ENCODE measurements at places on chromosomes 5 and 9.
A peak's percentile ranks its signal among the peaks of the same experiment; 100 is the strongest.

- DNase-seq, result no peak
Measured at GRCh38 chr5:154373729-154374179, 72.0 kb upstream of the SAP30L start.

GRCh38 chr5:109998726-109999125 is 309.0 kb downstream of the MAN2A1 start:
- no peak for DNase-seq

DNA sequence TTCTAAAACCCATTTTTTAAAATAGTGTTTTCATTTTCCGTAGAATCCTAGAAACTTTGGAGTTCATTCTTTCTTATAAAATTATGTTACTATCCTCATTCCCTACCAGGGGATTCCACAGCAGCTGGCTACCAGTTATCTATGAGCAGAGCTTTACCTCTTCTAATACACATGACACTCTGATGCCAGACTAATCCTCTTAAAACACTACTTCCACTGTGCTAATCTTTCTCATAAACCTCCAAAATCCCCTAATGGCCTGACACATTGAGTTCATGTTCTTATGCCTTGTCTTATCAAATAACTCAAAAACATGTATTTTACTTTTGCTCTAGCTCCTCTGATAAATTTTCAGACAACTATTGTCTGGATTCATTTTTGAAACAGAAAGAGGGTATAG is 633.6 kb upstream of the FTMT start:
- no peak for DNase-seq

DNA sequence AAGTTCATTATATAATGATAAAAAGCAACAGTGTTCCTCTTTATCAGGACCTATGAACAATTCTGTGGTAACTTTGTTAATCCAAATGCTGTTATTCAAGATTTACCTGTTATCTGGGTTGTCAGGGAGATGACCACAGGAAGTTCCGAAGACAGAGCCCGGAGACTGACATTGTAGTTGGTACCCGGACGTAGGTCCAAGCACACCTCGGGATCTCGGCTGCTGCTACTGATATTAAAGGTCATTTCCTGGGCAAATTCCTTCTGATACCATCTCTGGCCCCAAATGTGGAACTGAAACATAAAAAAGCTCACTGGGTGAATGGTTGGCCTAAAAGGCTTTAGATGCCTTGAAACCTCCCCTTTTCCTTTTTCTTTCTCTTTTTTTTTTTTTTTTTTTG is 96.7 kb downstream of the SUSD1 start:
- no peak for DNase-seq

- DNase-seq, result no peak
Measured at GRCh38 chr9:23341346-23341745, 484.7 kb downstream of the ELAVL2 start.

GRCh38 chr9:117046666-117047327 is 359.7 kb downstream of the TRIM32 start:
- no peak for DNase-seq

GRCh38 chr5:66666778-66667177 is 70.6 kb downstream of the MAST4 start:
- DNase-seq, result no peak

DNA sequence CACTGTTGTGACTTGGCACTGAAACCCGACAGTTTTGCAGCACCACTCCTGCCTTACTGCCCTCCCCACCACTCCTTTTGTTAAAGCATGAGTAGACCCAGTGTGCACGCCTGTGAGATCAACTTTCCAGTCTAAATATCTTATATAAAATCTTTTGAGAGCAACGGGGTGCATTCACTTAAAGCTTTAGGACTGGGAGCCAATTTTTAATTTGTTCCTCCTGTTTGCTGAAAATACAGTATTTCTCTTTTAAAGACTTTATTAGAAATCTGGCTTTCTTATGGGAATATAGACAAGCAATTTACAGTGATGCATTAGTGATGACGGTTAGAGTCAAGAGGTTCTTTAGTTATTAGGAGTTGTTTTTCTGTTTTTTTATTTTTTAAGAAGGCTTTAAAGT is 397.5 kb downstream of the TMEM167A start:
- DNase-seq, result no peak

DNA sequence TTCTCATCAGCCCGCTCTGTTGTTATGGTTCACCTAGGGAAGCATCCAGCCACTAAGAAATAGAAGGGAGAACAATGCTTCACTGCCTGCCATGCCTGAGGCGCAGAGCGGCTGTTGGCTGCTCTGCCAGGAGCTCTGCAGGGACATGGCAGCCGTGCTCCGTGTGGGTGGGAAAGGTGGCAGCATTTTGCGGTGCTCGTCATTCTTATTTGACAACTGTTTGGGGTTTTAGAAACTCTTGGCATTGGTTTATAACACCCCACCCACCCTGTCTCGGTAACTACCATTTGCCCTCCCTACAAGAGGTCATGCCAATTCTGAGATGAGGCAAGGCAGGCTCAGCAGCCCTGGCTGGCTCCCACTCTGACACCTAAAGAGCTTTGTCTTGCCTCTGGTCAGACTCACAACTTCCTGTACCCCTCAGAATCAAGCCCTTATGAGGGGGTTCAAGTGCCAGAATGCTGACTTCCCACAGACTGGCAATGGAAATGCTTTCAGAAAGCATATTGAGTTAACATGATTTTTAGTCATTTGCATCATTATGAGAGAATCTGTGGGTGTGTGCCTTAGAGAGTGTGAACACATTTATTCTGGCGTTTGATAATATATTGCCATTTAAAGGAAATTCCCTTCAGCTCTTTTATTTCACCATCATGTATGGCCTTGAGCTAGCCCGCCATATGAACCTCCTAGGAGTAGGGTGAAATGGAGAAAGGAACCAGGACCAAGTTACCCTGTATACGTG is 288.0 kb upstream of the ANKRD55 start:
- DNase-seq, result no peak

- no peak for DNase-seq
Measured at GRCh38 chr5:77208507-77209163, 1.8 kb upstream of the PDE8B start.

GRCh38 chr5:139893873-139894272 is 98.3 kb downstream of the PSD2 start:
- no peak for DNase-seq

GRCh38 chr9:137590123-137590468 is 216 bp downstream of the ZMYND19 start:
- DNase-seq, result no peak

- no peak for DNase-seq
Measured at GRCh38 chr9:4559261-4560182, 69.3 kb downstream of the SLC1A1 start.

DNA sequence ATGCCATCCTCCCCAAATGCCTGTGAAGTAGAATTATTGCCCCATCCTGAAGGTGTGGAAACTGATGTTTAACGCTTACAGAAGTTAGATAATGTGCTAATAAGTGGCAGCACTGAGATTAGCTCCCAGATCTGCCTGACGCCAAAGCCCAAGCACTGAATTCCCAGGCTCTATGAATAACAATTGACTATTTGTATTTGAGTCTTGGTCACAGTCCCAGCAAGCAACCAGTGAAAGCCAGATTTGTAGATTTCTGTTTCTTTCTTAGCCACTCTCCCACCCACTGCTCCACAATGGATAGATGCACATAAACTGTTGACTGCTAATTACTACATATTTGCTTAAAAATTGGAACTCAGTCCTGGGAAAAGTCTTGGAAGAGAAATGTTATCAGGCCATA is 34.4 kb downstream of the FAM240B start:
- no peak for DNase-seq

GRCh38 chr9:105254226-105254625 is 9.8 kb downstream of the SLC44A1 start:
- DNase-seq, result no peak

DNA sequence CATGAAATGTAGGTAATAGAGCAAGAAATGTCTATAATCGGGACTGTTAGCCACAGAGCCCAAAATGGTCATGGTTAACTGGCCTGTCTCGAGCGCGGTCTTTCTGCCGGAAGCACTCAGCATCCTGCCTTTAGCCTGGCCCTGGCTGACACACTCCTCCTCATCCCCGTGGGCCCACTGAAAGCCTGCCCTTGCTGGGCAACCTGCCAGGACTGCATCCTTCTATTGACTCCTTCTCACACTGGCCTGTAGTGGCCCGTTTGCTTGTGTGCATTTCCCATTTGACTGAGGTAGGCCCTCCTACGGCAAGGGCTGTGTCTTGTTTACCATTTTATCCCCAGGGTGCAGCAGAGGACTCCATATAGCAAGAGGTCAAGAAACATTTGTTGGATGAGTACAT is 215.7 kb downstream of the ATPSCKMT start:
- no peak for DNase-seq

GRCh38 chr5:147857302-147858129 is 21.0 kb upstream of the SCGB3A2 start:
- peak; percentile 46 for DNase-seq

DNA sequence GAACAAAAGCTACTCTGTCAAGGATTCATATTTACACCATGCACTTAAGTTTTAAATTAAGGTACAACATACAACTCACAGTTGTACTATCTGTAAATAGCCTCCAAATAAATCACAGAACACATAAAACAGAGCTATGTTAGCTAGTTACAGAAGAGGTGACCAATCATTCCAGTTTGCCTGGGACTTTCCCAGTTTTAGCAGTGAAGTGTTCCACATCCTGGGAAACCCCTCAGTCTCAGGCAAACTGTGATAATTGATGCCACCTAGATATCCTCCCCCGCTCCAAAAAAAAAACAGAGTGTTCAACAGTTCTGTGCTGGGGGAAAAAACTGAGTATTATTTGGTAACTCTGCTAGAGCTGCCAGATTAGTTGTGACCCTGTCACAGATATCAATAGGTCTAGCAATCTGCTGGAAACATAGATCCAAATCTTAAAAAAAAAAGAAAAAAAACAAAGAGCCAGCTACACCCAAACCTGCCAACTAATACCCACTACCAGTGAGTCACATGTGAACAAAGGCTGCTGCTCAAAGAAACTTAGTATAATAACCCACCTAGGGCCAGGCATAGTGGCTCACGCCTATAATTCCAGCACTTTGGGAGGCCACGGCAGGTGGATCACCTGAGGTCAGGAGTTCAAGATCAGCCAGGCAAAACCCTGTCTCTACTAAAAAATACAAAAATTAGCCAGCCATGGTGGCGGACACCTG is 5.7 kb downstream of the TBCA start:
- no peak for DNase-seq

DNA sequence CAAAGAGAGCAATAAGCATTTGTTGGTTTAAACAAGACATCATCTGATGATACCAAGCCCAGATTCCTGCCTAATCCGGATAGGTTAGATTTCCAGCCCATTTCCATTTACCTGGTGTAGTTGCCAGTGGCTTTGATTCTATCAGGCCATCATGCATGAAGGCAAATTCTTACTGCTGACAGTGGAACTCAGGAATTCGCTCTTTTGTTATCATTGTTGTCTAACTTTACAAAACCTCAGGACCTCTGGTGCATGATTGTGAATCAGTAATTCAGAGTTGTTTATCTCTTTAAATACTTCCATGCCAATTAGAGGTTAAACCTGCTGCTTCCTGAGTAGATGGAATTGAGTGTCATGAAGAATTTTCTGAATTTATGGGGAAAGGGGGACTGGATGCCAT is 76.5 kb downstream of the C9orf152 start:
- DNase-seq, result no peak

GRCh38 chr5:158409507-158409906 is 550.6 kb upstream of the CLINT1 start:
- DNase-seq, result no peak

Measured in CD4-positive, alpha-beta T cell treated with Interleukin-4 for 4 hours (primary cell).